GM23248 (cell line): ENCODE measurements at places on chromosomes 3 and 15.

GRCh38 chr15:88994286-88994685, 81.1 kb upstream of the MFGE8 start:
- no peak overlapping the region for H3K4me3 ChIP-seq
- H3K27me3 ChIP-seq = peaks cover 12% of the 10 kb centered on the region; the same call in 1 of the 2 replicates
- no peaks in the 10 kb centered on the region for H3K36me3 ChIP-seq
- DNase-seq = peak; percentile 58
- peaks cover 23% of the 10 kb centered on the region for H3K4me1 ChIP-seq

GRCh38 chr3:37194533-37194932, 20.2 kb upstream of the LRRFIP2 start:
- H3K27me3 ChIP-seq = no peaks in the 10 kb centered on the region
- H3K27ac ChIP-seq = no peak overlapping the region
- peaks cover 27% of the 10 kb centered on the region for H3K4me1 ChIP-seq
- no peak overlapping the region for H3K4me3 ChIP-seq
- no peak for DNase-seq

DNA sequence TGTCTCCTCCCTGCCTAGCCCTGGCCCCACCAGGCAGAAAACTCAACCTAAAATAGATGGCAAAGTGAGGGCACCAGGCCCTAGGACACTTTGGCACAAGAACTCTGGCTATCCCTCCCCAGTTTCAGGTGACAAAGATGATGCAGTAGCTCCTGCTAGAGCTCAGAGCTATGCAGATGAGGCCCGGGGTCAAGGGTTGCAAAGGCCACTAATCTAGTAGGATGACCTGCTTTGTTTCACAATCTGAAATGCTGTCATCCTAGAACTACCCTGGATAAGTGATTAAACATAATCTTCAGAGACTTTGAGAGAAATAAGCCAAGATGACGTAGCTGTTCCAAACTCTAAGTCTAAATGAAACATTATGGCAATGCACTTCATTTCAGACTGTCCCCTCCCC, 24.0 kb upstream of the PIK3R4 start:
- no peak overlapping the region for H3K4me3 ChIP-seq
- no peaks in the 10 kb centered on the region for H3K4me1 ChIP-seq
- H3K27me3 ChIP-seq = 0 out of 2 replicates have a peak, but pooled peaks cover 6% of the 10 kb centered on the region
- H3K27ac ChIP-seq = no peak overlapping the region
- no peaks in the 10 kb centered on the region for H3K36me3 ChIP-seq

DNA sequence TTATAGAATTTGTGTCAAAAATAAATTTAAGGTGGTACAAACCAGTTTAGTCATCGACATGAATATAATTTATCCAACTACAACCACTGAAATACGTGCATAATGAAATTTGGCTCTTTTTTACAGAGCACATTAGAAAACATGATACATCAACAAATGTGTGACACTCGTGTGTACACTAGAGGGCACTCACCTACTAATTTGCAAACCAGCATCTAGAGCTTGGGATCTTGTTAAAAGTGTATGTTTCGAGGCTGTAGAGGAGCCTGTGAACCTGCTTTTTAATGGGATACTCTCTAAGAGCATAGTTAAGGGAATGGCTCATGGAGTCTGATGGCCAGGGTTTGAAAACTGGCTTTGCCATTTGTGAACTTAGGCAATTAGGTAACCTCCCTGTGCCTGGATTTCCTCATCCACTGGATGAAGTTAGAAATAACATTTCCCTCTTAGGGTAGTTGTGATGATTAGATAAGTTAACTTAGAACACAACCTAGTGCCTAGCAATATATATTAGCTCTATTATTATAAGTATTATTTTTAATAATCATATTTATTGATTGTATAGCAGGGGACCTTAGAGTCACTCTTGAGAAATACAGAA, 8.8 kb upstream of the CPOX start:
- H3K4me3 ChIP-seq = no peak overlapping the region
- H3K27me3 ChIP-seq = no peaks in the 10 kb centered on the region
- peaks cover 4% of the 10 kb centered on the region; the same call in 1 of the 2 replicates for H3K4me1 ChIP-seq
- no peaks in the 10 kb centered on the region for H3K36me3 ChIP-seq

GRCh38 chr3:38738630-38739395, 77.2 kb downstream of the SCN10A start:
- DNase-seq = peak; percentile 62
- H3K27me3 ChIP-seq = 0 out of 2 replicates have a peak, but pooled peaks cover 7% of the 10 kb centered on the region
- H3K4me3 ChIP-seq = no peak overlapping the region
- no peaks in the 10 kb centered on the region for H3K36me3 ChIP-seq

DNA sequence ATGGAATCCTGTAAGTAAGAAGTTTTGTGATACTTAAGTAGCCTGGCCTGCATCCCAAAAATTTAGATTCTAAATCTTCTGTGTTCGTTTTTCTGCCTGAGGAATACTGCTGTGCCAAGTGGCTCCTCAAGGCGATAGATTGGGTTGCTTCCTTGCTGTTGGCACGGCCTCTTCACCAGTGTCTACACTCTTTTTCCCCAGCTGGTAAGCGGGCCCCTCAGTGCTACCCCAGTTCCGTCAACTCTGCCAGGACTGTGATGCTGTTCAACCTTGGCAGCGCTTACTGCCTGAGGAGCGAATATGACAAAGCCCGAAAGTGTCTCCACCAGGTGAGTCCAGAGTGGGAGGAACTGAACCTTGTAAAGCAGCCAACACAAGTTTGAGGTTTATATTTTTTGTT, 53.3 kb upstream of the TRIM71 start:
- no peaks in the 10 kb centered on the region for H3K4me1 ChIP-seq
- H3K4me3 ChIP-seq = no peak overlapping the region
- no peak for DNase-seq
- peaks cover 11% of the 10 kb centered on the region; the same call in 1 of the 2 replicates for H3K36me3 ChIP-seq
- H3K27ac ChIP-seq = no peak overlapping the region
- no peaks in the 10 kb centered on the region for H3K27me3 ChIP-seq

DNA sequence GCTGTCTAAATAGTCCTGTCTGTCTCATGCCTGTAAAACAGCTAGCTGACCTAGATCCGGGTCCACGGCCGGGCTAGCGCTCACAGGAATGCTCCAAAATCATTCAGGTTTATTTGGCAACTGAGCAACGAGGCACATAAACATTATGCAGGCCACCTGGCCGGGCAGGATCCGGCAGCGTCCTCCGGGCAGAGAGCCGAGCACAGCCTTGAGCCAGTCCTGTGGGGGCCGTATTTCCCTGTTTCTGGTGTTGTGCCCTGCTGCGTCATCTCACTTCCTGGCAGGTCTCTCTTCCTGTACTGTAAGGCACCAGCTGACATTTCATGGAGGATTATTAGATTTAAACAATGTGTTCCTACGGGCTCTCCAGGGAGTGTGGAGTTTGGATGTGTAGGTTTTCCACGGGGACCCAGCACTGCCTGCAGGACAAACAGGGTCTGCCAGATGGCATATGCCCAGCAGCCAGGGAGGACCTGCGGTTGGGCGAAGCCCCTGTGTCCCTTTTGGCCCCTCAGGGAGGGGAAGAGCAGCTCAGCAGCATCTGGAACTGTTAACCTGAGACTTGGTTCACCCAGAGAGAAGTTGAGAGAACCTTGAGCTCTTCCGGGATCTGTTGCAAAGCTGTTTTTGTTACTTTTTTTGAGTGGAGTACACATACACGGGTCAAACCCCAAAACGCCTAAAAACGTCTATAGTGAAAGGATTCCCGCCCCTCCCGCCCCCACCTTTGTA, 16.6 kb upstream of the LRRK1 start:
- H3K36me3 ChIP-seq = no peaks in the 10 kb centered on the region
- H3K4me1 ChIP-seq = peaks cover 9% of the 10 kb centered on the region; the same call in 1 of the 2 replicates
- H3K27me3 ChIP-seq = no peaks in the 10 kb centered on the region
- DNase-seq = peak; percentile 90
- H3K27ac ChIP-seq = peak overlapping the region; percentile 63

GRCh38 chr3:143122089-143122430, 2.5 kb downstream of the CHST2 start:
- H3K36me3 ChIP-seq = no peaks in the 10 kb centered on the region
- no peak overlapping the region for H3K27ac ChIP-seq
- no peak overlapping the region for H3K4me3 ChIP-seq
- no peaks in the 10 kb centered on the region for H3K27me3 ChIP-seq
- no peak for DNase-seq

DNA sequence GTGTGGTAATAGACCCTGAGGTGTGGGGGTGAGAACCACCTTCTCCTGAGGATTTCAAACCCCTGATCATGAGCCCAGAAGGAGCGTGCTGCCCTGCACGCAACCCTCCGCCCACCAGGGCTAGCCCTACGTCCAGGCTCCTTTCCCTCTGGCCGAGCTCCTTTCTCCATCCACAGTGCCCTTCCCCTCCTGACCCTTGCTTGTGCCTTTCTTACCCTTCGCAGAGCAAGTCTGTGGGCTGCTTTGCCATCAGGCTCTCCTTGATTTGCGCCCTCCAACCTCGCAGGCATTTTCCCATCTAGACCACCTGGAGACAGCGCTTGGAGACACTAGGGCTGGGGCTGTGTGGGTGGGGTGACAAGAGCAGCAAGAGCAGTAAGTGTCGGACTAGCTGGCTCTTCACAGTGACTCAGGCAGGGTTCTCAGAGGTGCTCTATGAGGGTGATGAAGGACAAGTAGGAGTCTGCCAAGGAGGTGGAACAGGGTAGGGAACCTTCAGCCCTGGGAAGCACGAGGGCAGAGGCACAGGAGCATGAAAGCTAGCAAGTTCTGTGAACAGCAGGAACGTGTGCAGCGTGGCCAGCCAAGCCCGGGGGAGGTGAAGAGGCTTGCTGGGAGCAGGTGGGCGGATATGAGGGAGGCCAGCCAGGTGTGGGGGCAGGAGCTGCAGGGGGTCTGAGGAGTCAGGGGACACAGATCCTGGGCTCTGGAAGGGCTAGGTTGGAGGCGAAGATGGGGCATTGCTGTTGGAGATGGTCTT, 2.5 kb upstream of the SLC38A3 start:
- peaks cover 37% of the 10 kb centered on the region for H3K27me3 ChIP-seq
- no peaks in the 10 kb centered on the region; the same call in 1 of the 2 replicates for H3K4me1 ChIP-seq
- no peak overlapping the region for H3K4me3 ChIP-seq
- DNase-seq = peak; percentile 43

DNA sequence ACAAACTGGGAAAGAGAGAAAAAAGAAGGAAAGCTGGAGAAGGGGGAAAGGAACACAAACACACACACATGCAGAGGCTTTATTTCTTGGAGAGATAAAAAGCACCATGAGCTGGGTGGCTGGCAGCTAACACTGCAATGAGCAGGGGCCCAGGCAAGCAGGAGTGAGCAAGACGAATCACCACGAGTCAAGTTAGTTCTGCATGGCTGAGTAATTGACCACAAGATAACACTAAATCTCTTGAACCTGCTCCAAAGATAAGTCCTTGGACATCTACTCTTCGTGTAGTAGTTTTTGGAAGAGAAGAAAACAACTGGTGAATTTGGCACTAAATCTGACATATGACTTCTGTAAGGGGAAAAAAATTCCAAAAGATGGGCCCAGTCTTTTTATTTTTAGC, 100.9 kb downstream of the MYO5A start:
- no peaks in the 10 kb centered on the region for H3K27me3 ChIP-seq
- no peak overlapping the region for H3K4me3 ChIP-seq
- peaks cover 9% of the 10 kb centered on the region for H3K4me1 ChIP-seq
- H3K27ac ChIP-seq = no peak overlapping the region
- no peaks in the 10 kb centered on the region; the same call in 1 of the 2 replicates for H3K36me3 ChIP-seq

- H3K4me1 ChIP-seq = no peaks in the 10 kb centered on the region
- no peak overlapping the region for H3K27ac ChIP-seq
- H3K27me3 ChIP-seq = no peaks in the 10 kb centered on the region
- H3K36me3 ChIP-seq = no peaks in the 10 kb centered on the region
- no peak for DNase-seq
Measured at GRCh38 chr3:31804251-31805051, 176.6 kb downstream of the OSBPL10 start.

GRCh38 chr15:73273181-73274002, 95.4 kb downstream of the HCN4 start:
- peak; percentile 73 for DNase-seq
- H3K36me3 ChIP-seq = no peaks in the 10 kb centered on the region
- H3K4me3 ChIP-seq = no peak overlapping the region
- no peaks in the 10 kb centered on the region for H3K27me3 ChIP-seq

DNA sequence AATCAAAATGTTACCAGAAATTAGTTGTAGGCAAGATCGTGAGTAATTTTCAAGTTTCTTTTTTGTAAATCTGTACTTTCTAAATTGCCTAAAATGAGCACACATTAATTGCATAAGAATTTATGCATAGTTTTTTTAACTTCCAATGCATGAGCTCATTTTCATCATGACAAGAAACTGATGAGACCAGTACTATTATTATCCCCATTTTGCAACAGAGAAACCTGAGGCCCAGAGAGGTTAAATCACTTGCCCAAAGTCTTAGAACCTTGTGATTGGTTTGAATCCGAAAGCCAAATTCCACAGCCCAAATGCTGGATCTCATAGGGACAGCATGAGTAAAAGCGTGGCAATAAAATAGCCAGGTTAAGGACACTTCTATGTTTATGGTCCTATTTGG, 274.7 kb downstream of the ERC2 start:
- no peak for DNase-seq
- H3K27me3 ChIP-seq = no peaks in the 10 kb centered on the region
- no peak overlapping the region for H3K4me3 ChIP-seq
- H3K36me3 ChIP-seq = no peaks in the 10 kb centered on the region
- H3K27ac ChIP-seq = no peak overlapping the region

DNA sequence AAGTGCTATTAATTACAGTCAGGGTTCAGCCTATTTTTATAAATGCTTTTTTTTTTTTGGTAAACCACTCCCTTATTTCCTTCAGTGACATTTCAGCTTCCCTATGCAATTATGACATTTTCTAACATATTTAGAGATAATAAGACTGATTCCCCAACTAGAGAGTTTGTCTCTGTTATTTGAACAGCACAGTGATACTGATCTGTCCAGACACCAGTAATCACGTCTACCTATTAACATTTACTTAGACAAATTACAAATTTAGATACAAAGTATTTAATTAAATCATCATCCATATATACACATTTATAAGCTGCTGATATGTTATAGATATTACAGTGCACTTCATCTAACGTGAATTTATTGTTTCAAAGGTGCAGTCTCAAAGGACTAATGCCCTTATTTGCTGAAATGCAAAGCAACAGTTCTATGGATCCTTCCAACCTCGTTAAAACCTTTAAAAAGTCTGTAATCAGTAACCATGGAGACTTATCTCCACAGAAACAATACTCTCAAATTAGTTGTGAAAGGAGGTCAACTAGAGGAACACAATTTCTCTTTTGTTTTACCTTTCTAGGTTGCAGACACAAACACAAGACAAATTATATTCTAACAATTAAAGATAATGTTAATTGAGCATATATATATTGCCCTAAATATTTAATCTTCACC, 1531.1 kb downstream of the SI start:
- H3K36me3 ChIP-seq = peaks cover 2% of the 10 kb centered on the region; the same call in 1 of the 2 replicates
- H3K4me3 ChIP-seq = no peak overlapping the region
- no peaks in the 10 kb centered on the region for H3K27me3 ChIP-seq
- DNase-seq = no peak
- no peaks in the 10 kb centered on the region for H3K4me1 ChIP-seq

DNA sequence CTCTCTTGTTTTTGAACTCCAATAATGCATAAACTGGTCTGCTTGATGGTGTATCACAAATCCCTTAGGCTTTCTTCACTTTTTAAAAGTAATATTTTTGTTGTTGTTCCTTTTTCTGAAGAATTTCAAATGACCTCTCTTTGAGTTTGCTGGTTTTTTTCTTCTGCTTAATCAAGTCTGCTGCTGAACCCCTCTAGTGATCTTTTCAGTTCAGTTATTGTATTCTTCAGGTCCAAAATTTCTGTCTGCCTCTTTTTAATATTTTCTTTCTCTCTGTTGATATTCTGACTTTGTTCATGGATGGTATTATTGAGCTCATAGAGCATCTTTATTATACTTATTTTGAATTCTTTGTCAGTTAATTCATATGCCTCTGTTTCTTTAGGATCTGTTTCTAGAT, 21.8 kb upstream of the CEP152 start:
- no peak overlapping the region for H3K4me3 ChIP-seq
- no peaks in the 10 kb centered on the region for H3K36me3 ChIP-seq
- no peaks in the 10 kb centered on the region for H3K27me3 ChIP-seq
- no peak for DNase-seq

GRCh38 chr3:194281766-194282165, 69.4 kb downstream of the CPN2 start:
- no peak for DNase-seq
- peaks cover 34% of the 10 kb centered on the region for H3K4me1 ChIP-seq
- H3K36me3 ChIP-seq = no peaks in the 10 kb centered on the region
- no peak overlapping the region for H3K27ac ChIP-seq
- no peaks in the 10 kb centered on the region for H3K27me3 ChIP-seq
